Heart left ventricle (tissue), 16 donors: ENCODE measurements at places on chromosomes 4 and X.

DNA sequence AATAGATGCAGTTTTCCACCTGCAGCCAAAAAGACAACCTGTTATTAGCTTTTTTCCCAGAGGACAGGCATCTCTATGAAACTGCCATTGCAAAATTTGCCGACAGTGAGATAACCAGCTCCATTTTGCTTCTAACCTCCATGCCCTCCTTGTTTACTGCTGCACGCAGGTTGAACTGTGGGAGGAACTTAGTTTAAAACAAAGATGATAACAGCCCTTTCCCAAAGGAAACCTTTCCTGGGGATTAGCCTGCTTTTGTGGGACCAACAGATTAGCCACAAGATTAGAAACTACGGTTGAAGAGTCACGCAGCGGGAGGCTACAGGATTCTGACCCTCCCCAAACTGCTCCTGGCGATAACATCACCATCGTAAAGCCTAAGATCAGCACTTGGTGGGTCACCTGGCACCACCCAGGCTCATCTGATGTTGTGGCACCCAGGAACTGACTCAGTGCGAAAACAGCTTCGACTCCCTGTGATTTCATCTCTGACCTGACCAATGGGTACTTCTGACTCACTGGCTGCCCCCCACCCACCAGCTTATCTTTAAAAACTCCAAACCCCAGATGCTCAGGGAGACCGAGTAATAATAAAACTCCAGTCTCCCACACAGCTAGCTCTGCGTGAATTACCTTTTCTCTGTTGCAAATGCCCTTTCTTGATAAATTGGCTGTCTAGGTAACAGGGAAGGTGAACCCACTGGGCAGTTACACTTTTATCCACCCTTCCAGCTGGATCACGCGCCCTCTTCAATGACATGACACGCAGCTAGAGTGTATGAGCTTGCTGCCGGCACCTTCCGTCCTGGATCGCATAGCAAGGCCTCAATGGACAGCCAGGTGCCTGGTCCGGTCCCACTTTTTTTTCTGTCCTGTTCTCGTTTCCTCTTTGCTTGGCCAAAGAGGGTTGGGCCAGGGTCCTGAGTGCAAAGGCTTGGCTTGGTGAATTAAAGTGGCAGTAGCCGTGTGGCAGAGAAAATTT, 27.2 kb downstream of the NOP14 start:
- DNase-seq: peak; percentile 45

- DNase-seq: peak; percentile 44
These were observed 189.6 kb downstream of the BCOR start for GRCh38 chrX:39907964-39908661.

DNA sequence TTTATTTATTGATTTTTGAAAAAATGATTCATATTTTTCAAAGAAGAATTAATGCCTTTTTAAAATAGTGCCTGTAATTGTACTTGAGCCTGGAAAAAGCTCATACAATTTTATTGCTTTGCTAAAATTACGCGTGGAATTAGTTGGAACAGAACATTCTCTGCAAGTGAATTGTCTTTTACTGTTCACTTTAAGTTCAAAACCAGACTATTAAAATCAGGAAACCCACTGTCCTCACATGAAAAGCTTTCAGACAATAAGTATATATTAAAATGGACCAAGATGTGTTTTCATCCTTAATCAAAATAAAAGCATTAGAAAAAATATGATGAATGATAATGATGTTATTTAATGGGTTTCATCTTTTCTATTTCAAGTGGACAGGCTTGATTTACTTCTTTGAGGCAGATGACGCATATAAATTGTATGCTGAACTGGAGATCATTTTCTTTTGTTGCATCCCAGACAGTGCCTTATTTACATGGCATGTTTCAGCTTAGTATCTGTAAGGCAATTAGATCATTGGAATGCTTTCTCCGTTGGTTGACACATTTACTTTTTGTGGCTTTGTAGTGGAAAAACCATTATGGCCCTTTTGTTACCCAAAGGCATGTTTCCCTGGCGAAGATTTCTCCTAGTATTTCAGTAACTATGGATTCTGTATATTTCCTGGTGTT, 299.0 kb upstream of the MAGEC2 start:
- DNase-seq: no peak

GRCh38 chr4:22391551-22391950, 124.3 kb downstream of the ADGRA3 start:
- no peak for DNase-seq

DNA sequence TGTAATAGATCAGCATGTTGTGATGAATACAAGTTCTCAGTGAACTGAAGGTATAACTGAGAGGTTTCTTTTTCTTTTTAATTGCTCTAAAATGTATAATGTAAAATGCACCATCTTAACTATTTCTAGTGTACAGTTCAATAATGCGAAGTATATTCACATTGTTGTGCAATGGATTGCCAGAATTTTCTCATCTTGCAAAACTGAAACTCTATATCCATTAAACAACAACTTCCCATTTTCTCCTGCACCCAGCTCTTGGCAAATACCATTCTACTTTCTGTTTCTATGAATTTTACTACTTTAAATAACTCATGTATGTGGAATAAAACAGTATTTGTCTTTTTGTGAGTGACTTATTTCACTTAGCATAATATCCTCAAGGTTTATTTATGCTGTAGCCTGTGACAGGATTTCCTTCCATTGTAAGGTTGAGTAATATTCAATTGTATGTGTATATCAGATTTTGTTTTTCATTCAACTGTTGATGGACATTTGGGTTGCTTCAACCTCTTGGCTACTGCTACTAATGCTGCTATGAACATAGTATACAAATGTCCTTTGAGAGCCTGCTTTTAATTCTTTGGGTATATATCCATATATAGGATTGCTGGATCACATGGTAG, 53.5 kb upstream of the NPFFR2 start:
- no peak for DNase-seq
